Mesenchymal stem cell (in vitro differentiated cells and primary cell): ENCODE measurements at places on chromosomes 12 and 14.

DNA sequence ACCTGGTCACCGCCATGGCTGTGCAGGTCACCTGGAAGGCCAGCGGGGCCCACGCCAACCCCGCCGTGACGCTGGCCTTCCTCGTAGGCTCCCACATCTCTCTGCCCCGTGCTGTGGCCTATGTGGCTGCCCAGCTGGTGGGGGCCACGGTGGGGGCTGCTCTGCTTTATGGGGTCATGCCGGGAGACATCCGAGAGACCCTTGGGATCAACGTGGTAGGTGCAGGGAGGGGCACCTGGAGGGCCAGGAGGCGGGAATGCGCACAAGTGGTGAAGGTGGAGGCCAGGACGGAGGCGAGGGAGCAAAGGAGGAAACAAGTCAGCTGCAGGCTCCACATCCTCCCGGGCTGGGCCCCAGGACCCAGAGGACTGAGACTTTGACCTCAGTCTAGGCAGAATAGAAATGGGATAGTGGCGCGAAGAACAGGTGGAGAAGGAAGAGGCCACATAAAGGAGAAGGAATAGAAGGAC is 649 bp downstream of the AQP6 start:
- DNase-seq: no peak

- DNase-seq: no peak
Observed at GRCh38 chr14:95481391-95482022, 34.9 kb downstream of the SYNE3 start.

- DNase-seq: peak; percentile 89
Observed at GRCh38 chr12:65879878-65880277, 55.6 kb downstream of the HMGA2 start.

DNA sequence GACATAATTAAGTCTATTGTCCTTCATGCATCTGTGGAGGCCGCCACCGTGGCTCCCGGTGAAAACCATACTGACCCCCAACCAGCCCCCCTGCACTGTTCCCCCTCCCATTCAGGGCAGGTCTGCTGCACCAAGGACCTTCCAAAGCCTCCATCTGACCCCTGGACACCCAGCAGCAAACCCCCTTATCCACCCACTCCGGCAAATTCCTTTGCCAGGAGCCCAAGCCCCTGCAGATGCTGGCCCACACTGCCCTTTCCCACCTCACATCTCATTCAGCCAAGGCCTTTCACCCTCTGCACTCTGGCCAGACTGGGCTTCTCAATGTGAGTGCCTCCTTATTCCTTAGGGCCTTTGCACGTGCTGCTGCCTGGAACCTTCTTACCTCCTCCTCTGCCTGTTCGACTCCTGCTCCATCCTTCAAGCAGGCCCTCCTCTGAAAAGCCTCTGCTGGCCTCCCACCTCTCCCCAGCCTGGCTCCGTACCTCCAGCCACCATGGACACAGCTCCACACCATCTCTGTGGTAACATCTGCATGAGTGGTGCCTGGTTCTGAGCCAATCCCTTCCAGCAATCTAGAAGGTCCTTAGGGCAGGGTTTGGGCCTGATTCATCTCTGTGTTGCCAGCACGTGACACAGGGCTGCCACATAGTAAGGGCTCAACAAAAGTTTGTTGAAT is 230.7 kb downstream of the BCL11B start:
- no peak for DNase-seq

DNA sequence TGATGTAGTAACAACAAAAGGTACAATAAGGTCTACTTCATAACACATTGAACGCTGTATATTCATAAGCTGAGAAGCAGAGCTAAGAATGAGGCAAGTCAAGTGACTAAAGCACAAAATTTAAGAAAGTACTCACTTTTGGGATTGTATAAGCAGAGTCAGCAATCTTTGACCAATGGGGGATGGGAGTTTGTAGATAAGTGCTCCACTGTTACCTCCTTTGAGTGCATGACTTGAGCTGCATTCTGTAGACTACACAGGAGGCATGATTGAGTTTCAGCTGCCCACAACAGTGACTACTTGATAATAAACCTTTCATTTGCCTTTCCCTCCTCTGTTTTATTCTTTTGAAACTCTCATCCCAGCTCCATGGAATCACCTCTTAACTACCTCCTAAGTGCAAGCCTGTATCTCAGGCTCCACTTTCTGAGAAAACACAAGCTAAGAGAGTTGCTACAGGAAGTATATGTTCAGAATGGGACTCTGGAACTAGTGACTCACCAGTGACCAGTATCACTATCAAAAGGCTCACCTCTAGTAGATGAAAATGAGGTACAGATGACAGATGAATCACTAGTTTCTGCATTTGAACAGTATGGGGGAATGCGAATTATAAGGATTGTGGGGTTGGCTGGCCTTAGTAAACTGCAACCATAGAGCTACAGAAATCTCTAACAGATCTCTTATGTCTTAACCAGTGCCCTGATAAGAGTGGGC is 49.2 kb downstream of the SLC35F4 start:
- DNase-seq: no peak

GRCh38 chr12:57902478-57902969 is 38.8 kb upstream of the ATP23 start:
- peak; percentile 46 for DNase-seq

DNA sequence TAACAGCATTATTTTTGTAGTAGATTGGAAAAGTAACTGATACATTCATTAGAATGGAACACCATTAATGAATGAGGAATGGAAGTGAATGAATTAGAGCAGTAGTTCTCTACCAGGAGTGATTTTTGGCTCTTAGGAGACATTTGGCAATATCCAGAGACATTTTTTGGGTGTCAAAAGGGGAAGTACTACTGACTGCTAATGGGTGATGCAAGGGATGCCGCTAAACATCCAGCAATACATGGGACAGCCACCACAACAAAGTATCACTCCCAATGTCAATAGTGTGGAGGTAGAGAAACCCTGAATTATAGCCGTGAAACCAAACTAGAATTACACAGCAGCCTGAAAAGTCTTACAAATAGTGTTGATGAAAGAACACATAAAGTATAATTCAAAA is 1.5 kb downstream of the CHURC1 start:
- no peak for DNase-seq

- peak; percentile 46 for DNase-seq
Observed at GRCh38 chr12:94147991-94148738, at the start of gene PLXNC1. Gene PLXNC1 (plus strand): TSS chr12:94148577. CDS start chr12:94148972, 395 bp downstream.

- DNase-seq: no peak
Observed at GRCh38 chr12:105507311-105508038, 177.0 kb downstream of the C12orf75 start.

DNA sequence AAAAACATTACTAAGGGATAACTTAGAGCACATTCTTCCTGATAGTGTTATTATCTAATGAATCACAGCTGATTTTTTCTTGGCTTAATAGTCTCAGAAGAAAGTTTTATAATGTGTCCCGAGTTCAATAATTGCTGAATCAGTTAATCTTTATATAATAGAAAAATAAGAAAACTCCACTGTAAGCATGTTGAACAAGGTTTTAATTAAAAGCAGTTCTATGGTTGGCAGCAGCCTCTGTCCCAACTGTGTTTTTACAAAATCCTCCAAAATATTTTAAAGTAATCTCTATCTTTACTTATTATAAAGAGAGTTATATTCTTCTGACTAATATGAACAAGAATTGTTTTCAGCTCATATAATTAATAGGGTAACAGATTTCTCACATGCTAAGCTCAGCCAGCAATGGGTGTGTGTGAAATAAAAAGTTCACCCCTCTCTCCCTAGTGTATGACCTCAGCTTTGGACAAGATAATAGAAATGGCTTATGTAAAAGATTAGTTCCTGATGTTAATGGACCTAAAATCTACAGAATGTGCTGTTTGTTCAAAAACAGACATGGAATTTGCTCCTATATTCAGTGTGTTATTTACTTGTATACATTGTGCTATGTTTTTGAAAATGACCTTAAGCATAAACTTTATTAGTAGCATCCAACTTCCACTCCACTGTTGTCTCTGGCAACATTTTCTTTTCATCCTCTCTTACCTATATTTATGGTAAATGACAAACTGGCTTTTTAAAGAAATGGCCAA is 67.1 kb upstream of the DCN start:
- no peak for DNase-seq

DNA sequence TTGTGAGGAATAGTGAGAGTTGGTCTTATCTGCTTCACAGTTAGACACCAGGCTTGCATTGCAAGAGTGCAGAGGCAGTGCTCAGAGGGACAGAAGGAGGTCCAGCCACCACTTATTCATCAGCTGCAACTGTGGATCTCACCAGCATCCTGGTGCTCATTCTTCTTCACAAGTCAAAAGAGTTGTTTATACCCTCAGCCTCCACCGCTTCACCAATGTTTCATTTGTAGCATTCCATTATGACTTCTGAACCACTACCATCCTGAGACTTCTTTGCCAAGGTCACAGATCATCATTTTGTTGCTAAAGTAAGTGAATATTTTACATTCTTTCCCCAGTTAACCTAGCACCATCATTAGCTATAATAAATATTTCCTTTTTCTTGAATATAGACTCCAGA is 230.5 kb upstream of the KITLG start:
- peak; percentile 4 for DNase-seq

GRCh38 chr12:65907513-65907912 is 83.2 kb downstream of the HMGA2 start:
- DNase-seq: no peak

DNA sequence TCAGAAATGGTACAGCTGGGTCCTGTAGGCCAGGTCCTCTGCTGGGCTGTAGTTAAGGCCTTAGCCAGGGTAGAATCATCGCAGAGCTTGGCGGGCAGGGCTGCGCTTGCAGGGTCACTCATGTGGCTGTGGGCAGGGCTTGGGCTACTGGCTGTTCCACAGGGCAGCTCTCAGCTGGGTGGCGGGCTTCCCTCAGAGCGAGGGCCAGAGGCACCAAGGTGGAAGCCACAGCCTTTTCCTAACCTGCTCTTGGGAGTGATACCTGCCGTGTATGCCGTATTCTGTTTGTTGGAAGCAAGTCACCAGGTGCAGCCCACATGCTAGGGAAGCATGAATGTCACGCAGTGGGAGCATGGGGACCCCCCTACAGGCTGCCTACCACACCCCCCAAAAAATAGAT is 69.8 kb upstream of the RIN3 start:
- no peak for DNase-seq

DNA sequence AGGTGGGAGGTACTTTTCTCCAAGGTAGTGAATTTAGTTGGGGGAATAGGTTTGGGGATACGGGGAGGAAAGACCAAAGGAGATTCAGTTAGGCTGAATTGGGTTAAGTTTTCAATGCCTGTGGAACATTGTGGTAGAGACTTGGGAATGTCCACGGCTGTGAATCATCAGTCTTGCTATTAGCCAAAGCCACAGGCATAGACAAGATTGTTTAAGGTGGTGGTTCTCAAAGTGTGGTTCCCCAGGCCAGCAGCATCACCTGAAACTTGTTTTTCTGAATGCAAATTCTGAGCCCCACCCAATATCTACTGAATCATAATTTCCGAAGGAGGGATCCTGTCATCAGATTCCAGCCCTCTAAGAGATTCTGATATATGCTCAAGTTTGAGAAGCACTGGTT is 316.2 kb downstream of the EGLN3 start:
- DNase-seq: peak; percentile 18

- DNase-seq: no peak
Observed at GRCh38 chr12:108505129-108505528, 9.9 kb upstream of the FICD start.

- DNase-seq: no peak
Observed at GRCh38 chr12:140162-140561, 73.6 kb downstream of the IQSEC3 start.

- no peak for DNase-seq
Observed at GRCh38 chr14:102878174-102878969, 44.1 kb upstream of the AMN start.

DNA sequence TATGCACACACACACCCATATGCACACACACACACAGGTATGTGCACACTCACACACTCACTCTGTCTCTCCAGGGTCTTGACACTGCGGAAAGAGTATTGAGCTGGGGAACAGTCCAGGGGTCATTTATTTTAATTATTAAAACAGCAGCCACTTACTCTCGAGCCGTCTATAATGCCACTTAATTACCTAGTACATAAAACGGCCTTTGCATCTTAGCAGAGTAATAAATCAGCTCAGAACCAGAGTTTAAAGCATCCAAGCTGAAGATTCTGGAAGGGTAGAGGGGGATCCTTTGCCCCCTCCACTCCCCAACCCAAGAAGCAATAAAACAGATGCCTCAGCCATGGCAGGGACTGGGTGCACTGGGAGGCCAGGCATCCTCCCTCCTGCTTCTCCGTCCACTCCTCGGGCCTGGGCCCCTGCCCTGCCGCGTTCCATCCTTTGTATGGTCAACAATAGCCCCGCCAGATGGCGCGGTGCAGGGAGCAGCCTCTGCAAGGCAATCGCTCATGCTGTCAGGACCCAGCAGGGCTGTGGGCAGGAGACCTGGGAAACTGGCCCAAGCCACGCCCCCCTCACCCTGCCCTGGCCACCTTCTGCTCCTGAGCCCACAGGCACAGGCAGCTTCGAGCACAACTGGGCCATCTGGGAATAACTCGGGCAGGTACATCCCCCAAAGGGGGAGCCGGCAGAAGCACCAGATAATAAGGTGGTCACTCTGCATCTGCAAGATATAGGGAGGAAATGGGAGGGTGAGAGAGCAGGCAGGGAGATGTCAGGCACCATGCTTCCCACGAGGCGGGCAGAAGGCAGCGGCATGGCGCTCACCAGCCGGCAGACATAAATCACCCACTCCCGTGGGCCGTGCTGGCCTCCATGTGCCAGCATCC is 40.9 kb downstream of the CCDC85C start:
- peak; percentile 65 for DNase-seq

DNA sequence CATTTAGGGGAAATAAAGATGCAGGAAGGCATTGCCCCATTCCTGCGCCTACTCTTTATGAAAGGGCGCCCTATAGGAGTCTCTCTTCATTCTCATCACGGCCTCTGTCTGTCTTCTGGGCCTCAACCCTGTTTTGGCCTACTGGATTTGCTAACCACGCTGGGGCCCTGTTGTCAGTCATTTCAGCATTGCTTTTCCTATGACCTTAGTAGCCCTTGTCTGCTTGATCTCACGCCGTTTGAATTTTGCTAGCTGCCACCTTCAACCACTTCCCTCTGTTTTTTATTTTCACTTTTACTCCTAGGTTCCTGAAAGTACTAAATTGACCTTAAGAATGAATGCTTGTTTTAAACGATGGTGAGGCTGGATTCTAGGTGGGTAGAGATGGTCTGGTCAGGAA is 139.0 kb downstream of the SYNE2 start:
- DNase-seq: no peak

DNA sequence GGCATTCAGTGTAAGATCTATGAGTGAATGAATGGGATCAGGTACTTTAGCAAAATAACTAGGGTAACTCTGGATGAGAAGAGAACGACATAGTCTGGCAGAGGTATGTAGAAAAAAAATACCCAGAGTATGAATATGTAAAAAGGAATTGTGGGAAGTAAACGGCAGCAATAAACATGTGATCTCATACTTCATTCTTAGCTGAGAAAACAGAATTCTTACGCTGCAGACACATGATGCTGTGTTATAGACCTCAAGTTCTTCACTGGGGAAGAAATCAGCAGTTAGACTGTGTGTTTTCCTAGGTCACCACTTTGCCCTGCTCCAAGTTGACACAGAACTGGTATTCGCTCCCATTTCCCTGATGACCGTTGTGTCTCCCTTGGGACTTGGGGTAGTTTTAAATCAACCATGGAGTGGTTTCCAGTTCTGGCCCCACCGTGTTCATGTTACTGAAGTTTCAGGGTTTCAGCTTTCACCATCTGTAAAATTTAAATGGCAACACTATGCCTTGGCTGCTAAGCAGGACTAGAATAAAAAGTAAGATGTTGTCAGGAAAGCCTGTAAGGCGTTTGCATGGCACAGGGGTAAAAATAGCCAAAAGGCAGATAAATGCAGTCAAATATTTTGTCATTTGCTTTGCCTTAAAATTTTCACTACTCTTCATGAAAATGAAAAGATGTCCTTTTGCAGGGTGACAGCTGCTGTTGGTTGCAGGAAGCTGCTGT is 223.7 kb downstream of the PELI2 start:
- peak; percentile 74 for DNase-seq

- no peak for DNase-seq
Observed at GRCh38 chr14:80629606-80630005, 311.9 kb downstream of the CEP128 start.
